ENCODE measurements at places on chromosomes 6 and 20.

GRCh38 chr6:111743862-111744692, 129.2 kb downstream of the FYN start:
- no peak for DNase-seq

GRCh38 chr6:10382728-10383330, 32.0 kb downstream of the TFAP2A start:
- no peak for DNase-seq

- no peak for DNase-seq
Observed at GRCh38 chr6:159616456-159616855, 76.6 kb downstream of the SOD2 start.

GRCh38 chr20:62778601-62779416, 17.5 kb upstream of the MRGBP start:
- DNase-seq = no peak

DNA sequence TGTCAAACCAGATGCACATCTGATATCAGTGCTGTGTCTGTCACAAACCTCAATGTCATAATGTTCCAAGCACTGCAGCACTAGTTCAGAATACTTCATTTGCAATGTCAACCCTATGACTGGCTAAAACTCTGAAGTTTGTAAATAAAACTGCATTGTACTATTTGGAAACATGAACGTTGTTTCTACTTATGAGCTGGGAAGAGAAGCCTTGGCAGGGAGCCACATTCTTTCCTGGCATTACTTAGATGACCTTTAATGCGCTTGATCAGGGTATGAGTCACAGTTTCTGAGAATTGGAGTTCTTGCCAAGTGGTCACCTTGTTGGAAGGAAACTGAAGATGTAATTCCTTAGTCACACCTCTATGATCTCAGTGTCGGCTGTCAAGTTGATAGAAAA, 664.8 kb upstream of the MMS22L start:
- DNase-seq = no peak

GRCh38 chr6:90082847-90083246, 188.6 kb downstream of the GJA10 start:
- no peak for DNase-seq
